ENCODE measurements at places on chromosomes 1 and 21.

DNA sequence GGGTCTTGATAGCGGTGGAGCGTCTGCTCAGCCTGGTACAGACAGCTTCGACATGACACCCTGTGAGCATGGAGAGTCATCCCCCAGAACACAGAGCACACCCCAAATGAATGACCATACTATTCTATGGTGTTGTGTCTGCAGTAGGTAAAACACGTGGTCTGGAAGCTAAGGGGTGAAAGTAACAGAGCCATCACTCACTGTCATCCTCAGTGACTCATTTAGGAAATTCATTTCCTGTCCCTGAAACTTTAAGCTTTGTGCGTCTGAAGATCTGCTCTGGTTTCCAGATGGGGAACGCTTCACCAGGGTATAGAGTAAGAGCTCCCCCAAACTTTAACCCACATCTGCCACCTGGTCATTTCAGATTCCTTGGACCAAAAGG is 94.8 kb upstream of the DISP3 start:
- no peak for DNase-seq

GRCh38 chr1:199720496-199720895 is 307.0 kb upstream of the NR5A2 start:
- DNase-seq, result no peak

- DNase-seq, result no peak
Measured at GRCh38 chr21:41768437-41769042, 1.7 kb upstream of the RIPK4 start.

DNA sequence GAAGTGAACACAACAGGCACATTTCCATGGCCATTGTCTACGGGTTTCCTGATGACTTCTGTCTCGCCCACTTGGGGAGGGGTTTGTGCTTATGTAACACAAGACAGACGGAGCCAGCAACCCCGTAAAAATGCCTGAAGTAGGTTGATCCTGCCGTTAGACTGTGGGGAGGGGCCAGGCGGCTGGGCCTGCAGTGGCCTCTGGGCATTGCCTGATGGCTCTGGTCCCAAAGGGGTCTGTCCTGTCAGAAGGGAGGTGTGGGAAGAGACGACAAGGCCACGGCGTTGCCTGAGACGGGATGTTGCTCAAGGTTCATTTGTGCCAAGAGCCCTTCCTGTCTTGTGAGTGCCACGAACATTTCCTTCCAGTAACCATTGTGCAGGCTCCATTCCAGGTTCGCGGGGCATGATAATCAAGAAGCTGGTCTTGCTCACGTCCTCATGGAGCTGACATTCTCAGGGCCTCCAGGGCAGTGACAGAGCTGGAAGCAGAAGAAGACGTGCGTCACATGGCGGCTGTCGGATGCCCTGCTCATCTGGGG is 44.7 kb downstream of the ABCG1 start:
- DNase-seq, result no peak

DNA sequence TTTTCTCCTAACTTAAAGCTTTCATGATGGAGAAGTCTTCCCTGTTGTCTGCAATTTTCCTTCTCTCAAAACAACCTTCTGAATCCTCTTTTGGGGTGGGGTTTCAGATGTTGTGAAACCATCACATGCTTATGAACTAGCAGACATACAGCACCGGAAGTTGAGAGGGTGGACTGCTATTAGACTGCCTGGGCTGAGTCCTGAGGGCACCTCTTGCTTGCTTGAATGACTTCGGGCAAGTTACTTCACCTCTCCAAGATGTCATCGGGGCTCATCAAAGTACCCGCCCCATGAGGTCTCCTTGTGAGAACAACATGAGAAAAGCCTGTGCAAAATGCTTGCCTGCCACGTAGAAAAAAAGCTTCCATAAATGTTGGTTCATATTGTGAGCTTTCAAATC is 89.6 kb downstream of the CCDC185 start:
- DNase-seq, result no peak

DNA sequence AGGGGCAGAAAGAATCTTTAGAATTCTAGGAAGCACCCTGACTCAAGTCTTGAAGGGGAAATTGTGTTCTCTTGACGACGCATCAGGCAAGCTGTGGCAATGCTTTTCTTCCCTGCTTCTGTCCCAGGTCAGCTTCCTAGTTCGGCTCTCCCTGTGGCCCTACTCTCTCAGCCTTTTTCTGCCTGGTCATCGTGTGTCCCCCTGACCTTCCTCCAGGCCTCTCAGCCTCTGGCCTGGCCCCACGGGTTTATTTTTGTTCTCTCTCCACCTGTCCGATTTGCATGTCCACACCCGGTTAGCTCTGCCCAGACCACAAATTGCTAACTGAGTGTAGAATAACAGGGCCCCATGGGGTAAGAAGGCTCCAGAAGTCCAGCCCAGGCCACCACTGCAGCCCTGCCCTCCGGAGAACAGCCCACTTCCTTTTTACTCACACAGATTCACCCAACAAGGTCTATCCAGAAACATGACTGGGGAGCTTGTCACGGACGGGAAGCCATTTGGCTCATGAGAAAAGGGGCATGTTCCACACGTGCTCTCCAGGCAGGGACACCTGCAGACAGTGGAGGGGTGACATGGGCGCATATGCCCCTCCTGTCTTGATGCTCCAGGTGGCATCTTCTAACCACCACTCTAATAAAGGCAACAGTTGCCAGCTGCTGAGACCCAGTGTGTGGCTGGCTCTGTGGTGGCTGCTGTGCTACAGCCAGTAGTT is 9.8 kb downstream of the KCNN3 start:
- DNase-seq, result no peak

DNA sequence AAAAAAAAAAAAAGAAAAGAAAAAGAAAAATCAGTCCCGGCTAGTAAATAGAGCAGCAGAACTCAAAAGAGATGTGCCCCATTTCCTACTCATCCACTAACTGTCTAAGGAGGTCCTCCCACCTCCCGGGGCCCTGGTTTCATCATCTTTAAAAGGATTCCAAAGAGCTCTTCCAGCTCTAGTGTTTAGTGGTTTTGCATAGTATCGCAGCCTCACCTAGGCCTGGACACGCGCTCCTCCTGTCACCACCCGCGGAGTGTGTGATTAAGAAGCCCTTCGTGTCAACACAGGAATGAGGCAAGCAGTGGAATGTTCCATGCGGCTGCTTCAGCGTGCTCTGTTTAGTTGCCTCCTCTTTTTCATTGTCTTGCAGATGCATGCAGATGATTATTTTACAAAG is 49.0 kb downstream of the LBR start:
- peak; percentile 95 for DNase-seq
